ENCODE measurements at places on chromosomes 4 and X.

DNA sequence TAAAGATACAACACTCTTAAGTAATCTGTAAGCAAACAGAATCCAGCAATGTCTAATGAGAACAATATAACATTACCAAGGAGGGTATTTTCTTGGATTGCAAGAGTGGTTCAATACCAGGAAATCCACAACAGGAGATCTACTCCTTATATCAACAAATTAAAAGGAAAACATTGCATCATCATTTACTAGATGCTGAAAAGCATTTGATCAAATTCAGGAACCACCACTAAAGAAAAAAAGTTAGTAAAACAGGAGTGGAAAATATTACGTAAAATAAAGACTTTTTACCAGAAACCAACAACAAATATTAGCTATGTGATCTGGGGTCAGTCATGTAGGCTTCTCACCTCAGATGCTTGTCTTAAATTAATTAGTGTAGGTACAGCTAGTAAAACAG lies 66.8 kb upstream of the MAB21L2 start:
- DNase-seq: no peak

DNA sequence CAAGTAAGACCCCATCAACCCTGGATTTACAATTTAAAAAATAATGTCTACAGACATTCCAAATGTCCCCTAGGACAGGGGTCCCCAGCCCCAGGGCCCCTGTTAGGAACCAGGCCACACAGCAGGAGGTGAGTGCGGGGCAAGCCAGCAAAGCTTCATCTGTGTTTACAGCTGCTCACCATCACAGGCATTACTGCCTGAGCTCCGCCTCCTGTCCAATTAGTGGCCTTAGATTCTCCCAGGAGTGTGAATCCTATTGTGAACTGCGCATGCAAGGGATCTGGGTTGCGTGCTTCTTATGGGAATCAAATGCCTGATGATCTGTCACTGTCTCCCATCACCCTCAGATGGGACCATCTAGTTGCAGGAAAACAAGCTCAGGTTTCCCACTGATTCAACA lies 146.1 kb downstream of the ATP10D start:
- no peak for DNase-seq

DNA sequence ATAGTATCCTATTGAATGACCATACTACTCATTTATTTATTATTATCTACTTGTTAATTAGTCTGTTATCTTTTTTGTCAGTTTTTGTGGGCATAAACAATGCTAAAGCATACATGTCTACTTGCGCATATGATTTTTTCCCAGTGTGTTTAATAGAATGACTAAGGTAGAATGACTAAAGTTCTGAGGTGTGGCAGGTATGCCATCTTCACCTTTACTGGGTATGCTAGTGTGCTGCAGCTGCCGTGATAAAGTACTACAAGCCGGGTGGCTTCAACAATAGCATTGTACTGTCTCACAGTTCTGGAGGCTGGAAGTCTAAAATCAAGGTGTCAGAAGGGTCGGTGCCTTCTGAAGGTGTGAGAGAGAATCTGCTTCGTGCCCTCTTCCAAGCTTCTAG lies 19.2 kb downstream of the CD38 start:
- DNase-seq: no peak

DNA sequence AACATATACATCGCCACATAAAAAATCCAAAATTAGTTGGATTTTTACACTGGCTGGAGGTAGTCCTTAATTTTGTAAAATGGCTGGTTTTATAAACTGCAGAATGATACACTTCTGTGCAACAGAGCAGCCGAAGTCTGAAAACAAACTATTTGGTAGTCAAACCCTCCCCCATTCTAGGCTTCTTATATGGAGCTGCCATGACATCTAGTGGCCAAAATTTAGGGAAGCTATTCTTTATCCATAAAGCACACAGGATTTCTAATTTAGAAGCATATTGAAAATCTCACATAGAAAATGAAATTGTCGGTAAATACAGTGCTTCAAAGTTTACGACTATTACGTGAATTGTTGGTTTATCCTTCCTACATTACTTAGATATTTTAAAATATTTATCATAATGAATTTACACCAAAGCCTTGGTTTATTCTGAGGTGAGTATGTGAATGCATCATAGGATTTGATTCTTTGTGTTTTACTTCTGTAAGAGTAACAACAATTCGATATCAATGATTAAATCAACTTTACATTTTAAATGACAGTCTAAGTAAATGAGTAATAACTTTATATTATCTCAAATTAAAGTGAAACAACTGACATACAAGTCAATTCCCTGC lies 113.4 kb upstream of the FAM241A start:
- DNase-seq: no peak

- DNase-seq: no peak
Observed at GRCh38 chr4:62914758-62915157, 1494.5 kb downstream of the TECRL start.

DNA sequence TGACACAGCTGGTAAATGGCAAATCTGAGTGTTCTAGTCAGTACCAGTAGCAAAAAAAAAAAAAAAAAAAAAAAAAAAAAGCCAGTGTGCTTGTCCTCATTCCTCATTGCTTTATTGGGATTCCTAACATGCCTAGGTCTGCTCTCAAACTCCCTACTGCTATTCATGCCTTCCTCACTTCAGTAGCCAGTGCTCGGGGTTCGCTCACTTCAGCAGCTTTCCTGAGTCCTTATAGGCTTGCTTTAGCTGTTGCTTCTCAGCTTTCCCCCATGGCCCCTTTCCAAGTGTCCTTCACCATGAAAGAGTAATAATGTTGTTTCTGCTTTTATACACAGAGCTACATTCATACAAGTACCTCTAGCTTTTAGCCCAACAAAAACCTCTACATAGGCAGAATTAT lies 30.8 kb downstream of the SLITRK2 start:
- DNase-seq: no peak

DNA sequence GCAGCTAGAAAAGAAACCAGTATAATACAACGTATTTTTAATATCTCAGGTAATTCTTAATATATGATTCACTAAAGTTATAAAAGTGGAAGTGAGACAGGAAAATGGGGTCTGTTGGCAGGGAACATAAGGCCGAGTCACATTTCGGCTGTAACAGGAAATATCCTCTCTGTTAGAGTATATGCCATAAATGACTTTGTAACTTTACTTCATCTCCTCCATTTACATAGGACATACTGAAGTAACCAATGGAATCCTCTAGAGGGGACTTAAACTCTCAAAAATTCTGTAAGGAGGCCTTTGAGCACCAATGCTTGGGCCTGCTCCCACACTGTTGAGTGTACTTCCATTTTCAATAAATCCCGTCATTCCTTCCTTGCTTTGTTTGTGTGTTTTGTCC lies 71.3 kb downstream of the ANKRD17 start:
- DNase-seq: no peak

GRCh38 chr4:145179281-145179860 lies 1.0 kb downstream of the OTUD4 start:
- DNase-seq: peak; percentile 78

DNA sequence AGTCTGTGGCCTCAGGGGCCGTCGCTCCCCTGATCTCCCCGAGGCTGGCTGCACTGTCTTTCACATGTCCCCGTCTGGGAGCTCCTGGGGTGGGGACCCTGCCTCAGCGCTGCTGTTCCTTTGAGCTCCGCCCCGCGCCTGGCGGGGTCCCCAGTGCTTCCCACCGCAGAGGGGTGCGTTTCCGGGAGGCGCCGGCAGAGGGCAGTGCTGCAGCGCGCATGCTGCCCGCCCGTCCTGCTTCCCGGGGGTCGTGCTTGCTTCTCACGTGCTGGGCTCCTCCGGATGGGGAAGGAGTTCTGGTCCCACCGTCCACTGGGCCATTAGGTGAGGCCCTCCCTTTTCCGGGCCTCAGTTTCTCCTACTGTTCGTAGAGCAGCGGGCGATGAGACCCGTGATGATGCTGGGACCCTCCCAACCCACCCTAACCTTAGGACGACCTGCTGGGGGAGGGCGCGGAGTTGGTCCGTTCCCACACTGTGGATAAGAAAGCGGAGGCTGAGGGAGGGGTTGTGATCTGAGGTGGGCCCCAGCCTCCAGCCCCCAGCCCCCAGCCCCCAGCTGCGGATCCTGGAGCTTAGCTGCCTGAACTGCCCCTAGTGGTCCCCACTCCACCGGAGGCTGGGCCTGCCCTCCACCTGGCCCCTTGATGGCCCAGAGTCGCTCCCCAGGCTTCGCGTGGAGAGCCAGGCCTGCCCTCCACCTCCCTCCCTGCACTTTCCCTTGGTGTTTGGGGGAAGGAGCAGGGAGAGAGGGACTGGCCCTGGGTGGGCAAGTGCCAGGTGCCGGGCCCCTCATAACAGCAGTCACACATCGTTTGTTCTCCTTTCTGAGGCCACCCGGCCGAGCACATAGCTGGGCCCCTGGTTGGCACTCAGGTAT lies 15.3 kb downstream of the CPZ start:
- DNase-seq: peak; percentile 64

- no peak for DNase-seq
Observed at GRCh38 chr4:120071192-120071795, 4.6 kb upstream of the MAD2L1 start.

DNA sequence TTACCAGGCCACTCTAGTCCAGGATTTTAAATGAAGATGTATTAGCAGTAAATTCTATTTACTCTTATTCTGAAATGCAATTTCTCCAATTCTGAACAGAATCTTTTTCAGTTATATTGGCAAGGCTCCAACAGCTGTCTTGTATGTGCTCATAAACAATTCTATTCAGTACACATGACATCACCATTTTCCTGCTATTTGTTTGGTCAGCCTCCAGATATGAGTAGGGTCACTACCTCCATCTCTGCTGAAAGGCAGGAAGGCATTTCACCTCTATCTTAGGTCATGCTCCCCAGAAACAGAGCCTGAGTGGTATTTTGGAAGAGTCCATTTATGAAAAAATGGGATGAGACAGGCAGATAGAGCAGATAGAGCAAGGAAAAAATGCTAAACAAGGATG lies 151.1 kb upstream of the ADGRL3 start:
- no peak for DNase-seq

DNA sequence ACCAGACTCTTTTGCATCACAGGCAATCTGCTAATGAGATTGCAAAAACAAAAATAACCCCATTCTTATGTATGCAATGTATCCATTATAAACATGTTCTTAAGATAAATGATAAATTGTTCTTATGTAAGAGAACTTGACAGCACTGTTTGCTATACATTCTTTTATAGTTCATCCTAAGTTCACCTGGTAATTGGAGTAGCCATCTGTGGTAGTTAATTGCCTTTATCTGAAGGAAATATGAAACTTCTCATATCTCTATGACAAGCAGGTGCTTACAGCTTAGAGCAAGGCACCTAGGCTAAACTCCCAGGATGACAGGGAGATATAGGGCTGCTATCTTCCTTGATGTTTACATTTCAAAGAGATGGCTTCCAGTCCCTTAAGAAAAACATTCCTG lies 21.3 kb upstream of the CLCN5 start:
- DNase-seq: no peak

DNA sequence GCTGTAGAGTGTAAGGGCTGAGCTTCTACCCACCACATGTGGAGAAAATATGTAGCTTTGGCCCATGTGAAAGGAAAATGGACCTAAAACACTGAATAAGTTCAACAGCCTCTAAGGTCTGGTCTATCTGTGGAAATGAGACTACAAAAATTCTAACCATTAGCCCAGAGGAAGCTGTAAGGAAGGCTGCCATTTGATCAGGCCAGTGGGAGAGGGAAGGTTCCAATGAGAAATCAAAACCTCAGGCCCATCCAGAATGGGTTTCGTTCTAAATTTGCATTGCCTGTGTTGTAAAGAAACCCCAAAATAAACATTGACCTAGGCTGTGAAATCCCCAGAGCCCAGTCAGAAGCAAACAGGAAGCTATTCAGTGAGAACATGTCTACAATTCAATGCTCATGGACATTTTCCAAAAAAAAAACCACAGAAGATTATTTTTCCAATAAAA lies 320.4 kb upstream of the SLC7A11 start:
- no peak for DNase-seq

- no peak for DNase-seq
Observed at GRCh38 chr4:114378305-114378903, 220.2 kb upstream of the UGT8 start.

DNA sequence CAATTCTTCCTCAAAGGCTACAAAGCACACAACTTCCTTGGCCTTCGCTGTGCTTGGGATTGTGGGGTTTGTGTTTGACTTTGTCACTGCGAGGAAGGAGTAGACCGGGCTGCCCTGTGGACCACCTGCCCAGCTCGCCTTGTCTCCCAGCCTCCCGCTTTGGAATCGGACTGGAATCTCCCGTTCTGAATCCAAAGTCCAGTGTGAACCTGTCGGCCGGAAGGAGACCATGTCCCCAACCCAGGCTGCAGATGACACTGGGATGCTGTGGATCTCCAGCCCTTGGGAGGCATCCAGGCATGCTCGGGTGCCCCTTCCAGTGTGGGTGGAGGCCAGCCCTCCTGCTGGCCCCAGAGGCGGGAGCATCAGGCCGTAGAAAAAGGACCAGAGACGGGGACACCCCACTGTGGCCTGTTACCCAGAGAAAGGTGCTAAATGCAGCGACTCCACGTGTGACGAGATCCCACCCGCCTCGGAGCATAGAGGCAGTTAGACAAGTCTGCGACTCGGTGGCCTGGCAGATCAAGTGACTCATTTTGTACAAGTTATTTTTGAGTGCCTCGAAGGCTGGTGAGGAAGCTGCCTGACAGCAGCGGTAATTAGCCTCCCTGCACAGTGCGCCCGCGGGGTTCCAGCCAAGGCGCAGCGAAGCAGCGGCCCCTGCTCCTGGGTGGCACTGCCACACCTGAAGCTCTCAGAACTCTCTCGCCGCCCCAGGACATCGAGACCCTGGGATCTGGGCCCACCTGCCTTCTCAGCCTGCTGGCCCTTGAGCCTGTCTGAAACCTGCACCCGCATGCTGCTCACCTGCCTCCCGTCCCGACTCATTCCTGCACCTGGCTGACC lies 57.5 kb downstream of the ADRA2C start:
- no peak for DNase-seq

DNA sequence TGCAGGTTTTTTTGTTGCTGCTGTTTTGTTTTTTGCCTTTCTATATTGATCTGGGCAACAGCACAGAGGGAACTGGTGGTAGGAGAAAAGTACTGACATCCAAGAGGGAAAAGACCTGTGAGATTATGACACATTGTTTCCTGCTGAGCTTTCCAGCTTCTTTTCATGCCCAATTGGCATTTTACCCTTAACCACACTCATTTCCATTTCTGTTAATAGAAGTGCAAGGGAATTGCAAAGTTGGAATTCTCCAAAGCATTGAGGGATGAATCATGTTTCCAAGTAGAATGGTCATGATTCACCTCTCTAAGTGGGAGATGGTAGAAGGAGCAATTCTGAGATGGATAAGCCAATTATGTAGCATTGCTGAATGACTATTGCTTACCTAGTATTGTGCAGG lies 161.5 kb downstream of the PPARGC1A start:
- DNase-seq: no peak

Measured in activated naive CD8-positive, alpha-beta T cell treated with anti-CD3 and anti-CD28 coated beads, Interleukin-2, amount 10 ng/mL, durations not matched to agents 7 days and 5 days (primary cell).